Smooth muscle cell of the pulmonary artery (primary cell): ENCODE measurements at places on chromosomes 4 and X. TPM values are rescaled to one million over a fixed set of nuclear protein-coding genes. Genes with fewer than 3 reads are reported as not detected.

EIF2S3 gene
- 156 and 189 TPM in 2 replicates for total RNA-seq

MXRA5 gene
- 0.03 and 0.65 TPM in 2 replicates for total RNA-seq

ADH1A gene
- total RNA-seq: not detected in 2 replicates

LRP2BP gene
- 0.65 and 0.76 TPM in 2 replicates for total RNA-seq

SPON2 gene
- 5.5 and 7.2 TPM in 2 replicates for total RNA-seq

TENT5D gene
- total RNA-seq: not detected in 2 replicates

AKAP4 gene
- not detected in 2 replicates for total RNA-seq

SYP gene
- 0.52 and 0.59 TPM in 2 replicates for total RNA-seq

ARR3 gene
- total RNA-seq: not detected in 2 replicates

BMPR1B gene
- 0.53 and 0.72 TPM in 2 replicates for total RNA-seq

TMSB15B gene
- 1.3 and 1.5 TPM in 2 replicates for total RNA-seq

PNMA6A gene
- total RNA-seq: 2.9 and 3.3 TPM in 2 replicates

ARSJ gene
- total RNA-seq: 48.6 and 59.5 TPM in 2 replicates

HSFX1 gene
- total RNA-seq: 1.1 and 1.7 TPM in 2 replicates

SCRG1 gene
- total RNA-seq: 0.50 and 3.6 TPM in 2 replicates

PCYT1B gene
- total RNA-seq: 0.76 and 0.91 TPM in 2 replicates

SHOX gene
- not detected in 2 replicates for total RNA-seq

MSL3 gene
- 13.2 and 13.9 TPM in 2 replicates for total RNA-seq

MAGEB17 gene
- not detected in 2 replicates for total RNA-seq

SRPX gene
- 244 and 500 TPM in 2 replicates for total RNA-seq

SH2D1A gene
- total RNA-seq: not detected in 2 replicates

ASB11 gene
- total RNA-seq: not detected in 2 replicates

PDGFRA gene
- total RNA-seq: 298 and 562 TPM in 2 replicates

COX7B2 gene
- not detected in 2 replicates for total RNA-seq

PTTG2 gene
- total RNA-seq: 0.26 TPM in 1 of 2 replicates, not detected in the other

SRD5A3 gene
- total RNA-seq: 8.3 and 11.1 TPM in 2 replicates

DMRTC1 gene
- not detected in 2 replicates for total RNA-seq

KIT gene
- 1.2 and 2.7 TPM in 2 replicates for total RNA-seq
